HT1080 (cell line): ENCODE measurements at places on chromosomes 2 and 18. TPM values are rescaled to one million over a fixed set of nuclear protein-coding genes. Genes with fewer than 3 reads are reported as not detected.

GRCh38 chr18:59094569-59094968, 45.1 kb upstream of the SEC11C start:
- DNase-seq, result no peak

DNA sequence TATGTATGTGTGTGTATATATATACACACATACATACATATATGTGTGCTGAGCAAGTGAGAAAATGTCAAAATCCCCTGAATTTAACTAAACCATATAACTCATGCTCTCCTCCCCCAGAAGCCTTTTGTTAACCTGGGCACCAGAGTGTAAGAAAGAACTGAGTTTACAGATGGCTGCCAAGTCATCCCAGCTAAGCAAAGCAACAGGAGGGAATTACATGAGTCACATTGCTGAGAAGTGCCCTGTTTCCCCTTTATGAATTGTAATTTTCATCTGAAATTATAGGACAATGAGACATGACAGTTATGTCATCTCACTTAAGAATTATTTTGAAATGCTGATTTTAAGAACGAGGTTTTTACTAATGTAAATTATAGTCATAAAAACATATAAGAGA, 29.9 kb downstream of the SCN7A start:
- DNase-seq, result peak; percentile 2

SERPINB3 gene
- total RNA-seq, result not detected in 2 replicates

GRCh38 chr2:99660616-99661406, 171.0 kb upstream of the REV1 start:
- no peak for DNase-seq

DNA sequence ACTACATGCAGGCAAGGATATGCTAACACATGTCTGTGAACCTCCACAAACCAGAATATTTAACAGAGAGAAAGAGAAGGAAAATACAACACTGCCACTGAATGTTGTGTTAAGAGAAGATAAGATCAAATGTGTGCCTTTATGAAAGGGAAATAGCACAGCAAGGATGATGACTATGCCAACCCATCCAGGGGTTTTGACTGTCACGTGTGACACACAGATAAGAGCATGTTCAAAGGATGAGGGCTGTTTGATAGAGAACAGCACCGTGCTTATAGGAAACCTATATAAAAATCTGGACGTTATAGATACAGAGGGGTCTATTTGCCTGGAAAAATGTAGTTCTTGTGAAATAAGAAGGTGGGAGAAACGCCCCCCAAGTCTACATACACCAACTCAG, 911.8 kb downstream of the CPS1 start:
- DNase-seq, result no peak

- no peak for DNase-seq
Measured at GRCh38 chr2:225434014-225434413, 34.5 kb downstream of the NYAP2 start.

DNA sequence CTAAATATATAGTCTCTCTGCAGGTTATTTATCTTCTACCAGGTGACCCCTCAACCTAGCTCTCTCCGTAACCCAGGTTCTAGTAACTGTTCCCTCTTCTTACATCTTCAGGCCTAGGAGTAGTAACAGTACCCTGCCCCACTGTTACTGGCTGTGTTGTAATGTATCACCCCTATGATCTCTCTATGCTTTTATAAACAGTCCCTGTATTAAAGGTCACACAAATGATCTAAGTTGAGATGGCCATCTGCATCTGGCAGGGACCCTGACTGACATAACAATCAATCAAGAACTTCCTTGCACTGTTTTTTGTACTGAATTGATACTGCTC, 219.7 kb upstream of the STK17B start:
- no peak for DNase-seq

DNA sequence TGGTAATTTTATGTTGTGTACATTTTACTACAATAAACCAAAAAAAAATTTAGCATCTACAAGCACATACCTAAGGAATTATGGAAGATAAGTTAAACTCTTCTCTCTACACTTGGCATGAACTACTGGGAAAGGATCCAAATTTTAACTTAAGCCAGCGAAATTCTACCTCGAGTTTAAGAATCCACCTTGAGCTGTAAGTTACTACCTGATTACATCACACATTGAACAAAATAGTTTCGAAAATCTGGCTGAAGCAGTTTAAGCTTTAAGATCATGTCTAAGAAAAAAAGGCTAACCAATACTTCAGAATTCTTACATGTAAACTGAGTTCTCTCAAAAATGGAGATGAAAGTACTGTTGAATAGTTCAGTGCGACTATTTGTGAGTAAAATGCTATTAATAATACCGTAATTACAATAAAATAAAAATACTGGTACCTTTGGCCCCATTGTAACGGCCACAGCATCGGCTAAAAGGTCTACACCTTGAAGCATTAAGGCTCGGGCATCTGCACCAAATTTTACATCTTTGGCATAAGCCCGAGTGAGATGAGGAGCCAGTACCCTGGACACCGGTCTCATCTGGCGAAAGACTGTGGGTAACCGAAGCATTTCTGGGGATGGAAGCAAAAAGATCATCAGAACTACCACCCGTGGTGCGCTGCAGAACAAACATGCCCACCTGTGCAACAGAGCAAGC, 1.3 kb downstream of the HSPD1 start:
- DNase-seq, result no peak

HNMT gene
- not detected in 2 replicates for total RNA-seq

CDKL4 gene
- not detected in 2 replicates for total RNA-seq

DNA sequence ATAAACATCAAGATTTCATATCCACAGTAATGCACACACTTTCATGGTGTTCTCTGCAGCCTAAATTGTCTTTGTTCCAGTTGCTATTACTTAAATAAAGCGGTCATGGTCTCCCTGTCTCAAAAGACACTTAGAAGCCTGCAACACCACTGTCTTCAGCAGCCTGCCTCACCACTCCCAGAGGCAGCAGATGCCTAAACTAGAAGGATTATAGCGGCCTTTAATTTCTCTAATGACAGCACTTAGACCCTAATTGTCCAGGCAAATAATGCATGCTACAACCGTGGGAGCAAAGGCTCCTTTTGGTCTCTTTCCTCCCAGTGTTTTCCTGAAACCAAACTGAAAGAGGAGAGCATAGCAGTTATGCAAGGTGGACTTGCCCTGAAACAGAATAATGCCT, 248.8 kb upstream of the SLC39A10 start:
- no peak for DNase-seq

- DNase-seq, result peak; percentile 49
Measured at GRCh38 chr2:143397884-143398614, 268.8 kb downstream of the ARHGAP15 start.

GRCh38 chr2:240997141-240997855, 1.1 kb upstream of the SNED1 start:
- no peak for DNase-seq

ANKRD30B gene
- total RNA-seq, result not detected in 2 replicates

- peak; percentile 41 for DNase-seq
Measured at GRCh38 chr2:47088371-47089082, 66.6 kb downstream of the STPG4 start.

GRCh38 chr18:76394780-76395476, 100.1 kb downstream of the ZNF516 start:
- DNase-seq, result no peak

CD226 gene
- 0.03 and 0.17 TPM in 2 replicates for total RNA-seq

DNA sequence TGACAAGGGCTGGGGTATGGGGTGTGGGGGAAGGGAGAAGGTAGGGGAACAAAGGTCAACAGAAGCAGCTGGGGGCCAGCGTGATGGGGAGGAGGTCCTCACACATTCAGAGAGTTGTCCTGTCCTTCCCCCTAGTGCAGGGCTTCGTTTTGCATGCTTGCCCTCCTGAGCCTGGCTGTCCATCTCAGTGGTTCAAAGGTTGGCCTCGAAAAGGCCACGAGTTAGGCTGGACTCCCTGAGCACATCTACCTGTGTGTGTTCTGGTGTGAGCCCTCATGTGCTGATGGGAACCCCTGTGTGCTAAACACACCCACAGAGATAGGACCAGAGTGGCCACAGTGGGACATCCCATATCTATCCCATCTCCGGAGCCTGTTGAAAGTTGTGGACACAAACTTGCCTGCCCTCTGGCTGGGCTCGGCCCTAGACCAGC, 51.9 kb downstream of the EPAS1 start:
- DNase-seq, result no peak

RMDN2 gene
- 3.2 and 3.4 TPM in 2 replicates for total RNA-seq

RAX gene
- not detected in 2 replicates for total RNA-seq

C1QL2 gene
- 0.03 TPM in 1 of 2 replicates, not detected in the other for total RNA-seq
